ENCODE measurements at places on chromosomes 12 and 14. TPM values are rescaled to one million over a fixed set of nuclear protein-coding genes. Genes with fewer than 3 reads are reported as not detected.

The DNAI7 gene
- total RNA-seq, result 1.8 TPM

The OAS1 gene
- 3.2 TPM for total RNA-seq

The COL2A1 gene
- total RNA-seq, result not detected

The NTF3 gene
- not detected for total RNA-seq

The CD163L1 gene
- 0.43 TPM for total RNA-seq

The HVCN1 gene
- total RNA-seq, result 0.95 TPM

The AGAP2 gene
- total RNA-seq, result 0.56 TPM

The SIX1 gene
- not detected for total RNA-seq

The TPH2 gene
- total RNA-seq, result not detected

The TAS2R20 gene
- total RNA-seq, result 0.83 TPM

The SMIM41 gene
- 0.20 TPM for total RNA-seq

The TTLL5 gene
- 22.6 TPM for total RNA-seq

The CCDC177 gene
- not detected for total RNA-seq

The ANKS1B gene
- total RNA-seq, result 3.2 TPM

Data from pancreas (tissue), 10 donors.